NCI-H526 (cell line): ENCODE measurements at places on chromosomes 2 and 18.

- DNase-seq: no peak
Measured at GRCh38 chr18:79708412-79708811, 28.8 kb downstream of the CTDP1 start.

GRCh38 chr2:235663875-235664274 is 170.0 kb downstream of the AGAP1 start:
- DNase-seq: no peak

DNA sequence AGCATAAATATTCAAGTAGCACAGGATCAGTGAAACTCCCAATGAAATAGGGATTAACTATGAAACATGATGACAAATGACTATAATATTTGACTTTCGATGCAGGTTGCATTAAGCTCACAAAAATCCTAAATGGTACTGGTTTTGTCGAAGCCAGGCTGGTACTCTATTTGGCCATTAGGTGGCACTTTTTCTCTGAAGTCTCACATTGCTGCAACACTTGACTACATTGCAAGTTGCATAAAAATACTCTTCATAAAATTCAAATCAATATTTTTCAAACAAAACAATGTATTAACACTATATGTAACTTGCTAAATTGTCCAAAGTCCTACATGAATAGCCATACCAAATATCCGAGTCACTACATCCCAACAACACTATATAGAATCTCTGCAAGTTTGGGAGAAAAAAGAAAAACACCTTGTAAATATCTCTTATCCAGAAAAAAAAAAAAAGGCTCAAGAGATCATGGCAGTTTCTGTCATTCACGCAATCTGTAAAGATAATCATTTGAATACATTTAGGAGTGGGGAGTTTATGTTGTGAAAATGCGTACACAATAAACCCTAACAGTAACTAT is 9.5 kb downstream of the RTTN start:
- peak; percentile 57 for DNase-seq

DNA sequence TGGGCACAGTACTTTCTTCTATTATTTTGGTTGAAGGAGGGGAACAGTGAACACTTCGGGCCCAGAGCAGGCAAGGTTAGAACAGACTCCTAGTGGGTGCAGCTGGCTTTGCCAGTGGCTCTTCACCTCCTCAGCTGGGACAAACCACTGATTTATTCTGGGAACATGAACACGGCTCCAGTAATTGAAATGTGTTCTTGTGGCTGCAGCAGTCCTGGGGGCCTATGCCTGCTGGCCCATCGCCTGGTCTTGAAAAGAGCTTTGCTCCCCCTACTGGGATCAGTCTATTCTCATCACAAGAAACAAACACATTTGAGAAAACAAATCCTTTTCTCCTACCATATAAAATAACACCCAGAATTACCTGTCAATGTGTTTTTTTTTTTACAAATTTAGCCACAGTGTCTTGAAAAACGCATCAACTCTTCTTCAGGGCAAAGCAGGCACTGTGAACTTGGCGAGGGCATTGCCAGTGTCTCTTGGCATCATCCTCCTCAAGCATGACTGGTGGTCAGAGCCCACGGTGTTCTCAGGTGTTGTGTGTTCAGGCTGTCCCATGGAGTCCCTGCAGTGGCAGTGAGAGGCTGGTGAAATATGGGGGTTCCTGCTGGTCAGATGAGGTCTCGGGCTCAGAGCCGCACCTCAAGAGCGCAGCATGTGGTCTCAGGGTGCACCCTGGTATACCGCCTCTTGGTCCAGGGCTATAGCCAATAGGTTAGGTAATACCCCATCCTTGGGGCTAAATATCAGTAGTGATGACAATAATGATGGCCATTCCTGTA is 51.3 kb downstream of the RNF144A start:
- no peak for DNase-seq

DNA sequence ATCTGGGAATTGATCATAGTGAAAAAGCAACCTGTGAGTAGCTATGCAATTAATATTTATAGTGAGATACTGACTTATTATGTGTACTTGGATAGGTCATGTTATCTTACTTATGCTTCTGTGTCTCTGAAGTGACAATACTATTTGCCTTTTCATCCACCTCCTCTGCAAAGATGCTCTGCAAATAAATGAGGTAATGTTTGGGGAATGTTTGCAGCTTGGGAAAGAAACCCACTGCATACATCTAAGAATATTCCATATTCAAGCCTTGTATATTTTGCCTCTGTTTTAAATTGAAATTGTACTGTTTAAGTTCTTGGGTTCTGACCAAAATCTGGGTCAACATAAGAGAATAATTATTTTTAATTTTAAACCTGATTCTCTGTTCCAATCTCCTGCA is 217.4 kb upstream of the DTNA start:
- no peak for DNase-seq
